ENCODE measurements at places on chromosomes 11 and 22.

DNA sequence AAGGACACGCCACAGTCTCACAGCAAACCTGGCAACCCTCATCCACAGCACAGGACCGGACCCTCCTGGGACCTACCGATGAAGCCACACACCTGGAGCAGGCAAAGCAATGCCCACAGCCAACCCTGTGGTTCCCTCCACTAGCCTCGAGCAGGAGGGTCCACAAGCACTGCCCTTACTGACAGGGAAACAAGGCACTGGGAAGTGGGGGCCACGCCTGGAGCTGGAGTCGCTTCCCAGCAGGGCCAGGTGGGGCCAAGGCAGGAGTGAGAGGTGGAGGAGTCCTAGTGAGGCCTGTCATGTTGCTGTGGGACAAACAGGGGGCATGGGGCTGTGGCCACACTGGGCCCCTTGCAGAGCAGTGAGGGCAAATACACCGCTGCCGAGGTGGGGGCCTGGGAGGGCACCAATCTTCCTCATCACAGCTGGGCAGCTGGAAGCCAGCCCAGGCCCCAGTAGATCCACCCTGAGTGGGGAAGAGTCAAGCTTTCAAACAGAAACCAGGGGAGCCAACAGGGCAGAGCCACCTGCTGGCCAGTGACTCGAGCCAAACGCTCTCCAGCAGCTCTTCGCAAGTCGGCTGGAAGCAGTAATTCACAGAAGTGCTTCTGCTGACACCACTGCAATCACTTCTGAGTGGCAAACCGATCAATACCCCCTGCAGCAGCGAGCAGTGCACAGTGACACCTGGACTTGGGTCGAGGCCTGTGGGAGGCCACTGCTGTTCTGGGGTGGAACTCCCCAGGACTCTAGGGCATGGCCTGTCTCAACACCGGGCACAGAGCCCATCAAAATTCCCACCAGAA, 13.7 kb downstream of the SULT4A1 start:
- no peak for DNase-seq

- DNase-seq: no peak
Observed at GRCh38 chr22:25896592-25896991, 154.6 kb downstream of the MYO18B start.

GRCh38 chr11:34308913-34309585, 48.8 kb downstream of the ABTB2 start:
- DNase-seq: no peak

DNA sequence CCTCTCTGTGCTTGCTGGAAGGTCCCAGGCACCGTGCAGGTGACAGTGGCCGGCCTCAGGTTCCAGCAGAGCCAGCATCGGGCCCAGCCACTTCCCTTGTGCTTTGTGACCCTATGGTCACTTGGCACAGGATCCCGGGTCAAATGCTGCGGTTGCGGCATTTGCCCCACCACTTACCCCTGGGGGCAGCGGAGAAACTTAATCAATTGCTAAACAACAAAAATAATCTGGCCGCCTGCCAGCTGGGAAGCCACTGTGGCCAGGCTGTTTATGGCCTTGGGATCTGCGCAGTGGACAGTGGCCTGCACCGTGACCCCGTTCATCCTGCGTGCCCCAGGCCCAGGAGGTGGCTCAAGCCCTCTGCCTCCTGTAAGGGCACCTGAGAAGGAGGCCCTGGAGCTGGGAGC, 65.0 kb downstream of the LRP5 start:
- no peak for DNase-seq

DNA sequence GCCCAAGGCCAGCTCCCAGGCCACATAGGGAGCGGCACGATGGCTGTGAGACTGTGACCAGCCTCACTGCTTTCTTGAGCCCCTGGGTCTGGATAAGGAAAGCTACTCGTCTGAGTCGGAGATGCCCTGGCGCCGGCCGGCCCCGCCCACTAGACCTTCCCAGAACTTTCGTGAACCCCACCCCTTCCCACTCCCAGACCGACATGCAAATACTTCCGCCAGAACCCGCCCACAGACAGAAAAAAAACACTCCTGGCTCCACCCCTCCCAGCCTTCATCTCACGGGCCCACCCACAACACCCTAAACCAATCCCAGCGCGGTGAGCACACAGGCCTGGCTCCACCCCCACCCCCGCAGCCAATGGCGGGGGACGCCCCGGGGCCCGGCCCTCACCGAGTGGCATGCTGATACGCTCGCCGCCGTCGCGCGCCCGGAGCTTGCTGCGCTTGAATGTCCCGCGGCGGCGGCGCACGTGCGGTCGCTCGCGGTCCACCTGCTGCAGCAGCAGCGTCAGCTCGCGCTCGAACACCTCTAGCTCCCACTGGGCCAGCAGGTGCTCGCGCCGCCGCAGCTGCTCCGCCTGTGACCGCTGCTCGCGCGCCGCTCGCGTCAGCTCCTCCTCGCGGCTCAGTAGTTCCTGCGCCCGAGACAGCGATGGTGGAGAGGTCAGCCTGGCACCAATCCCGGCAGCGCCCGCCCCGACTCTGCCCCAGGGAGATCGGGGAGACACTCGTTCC, 7.0 kb downstream of the MAP3K11 start:
- no peak for DNase-seq

GRCh38 chr22:37141971-37142370, 7.7 kb downstream of the IL2RB start:
- no peak for DNase-seq

- DNase-seq: no peak
Observed at GRCh38 chr11:78428773-78429172, 11.2 kb upstream of the GAB2 start.

DNA sequence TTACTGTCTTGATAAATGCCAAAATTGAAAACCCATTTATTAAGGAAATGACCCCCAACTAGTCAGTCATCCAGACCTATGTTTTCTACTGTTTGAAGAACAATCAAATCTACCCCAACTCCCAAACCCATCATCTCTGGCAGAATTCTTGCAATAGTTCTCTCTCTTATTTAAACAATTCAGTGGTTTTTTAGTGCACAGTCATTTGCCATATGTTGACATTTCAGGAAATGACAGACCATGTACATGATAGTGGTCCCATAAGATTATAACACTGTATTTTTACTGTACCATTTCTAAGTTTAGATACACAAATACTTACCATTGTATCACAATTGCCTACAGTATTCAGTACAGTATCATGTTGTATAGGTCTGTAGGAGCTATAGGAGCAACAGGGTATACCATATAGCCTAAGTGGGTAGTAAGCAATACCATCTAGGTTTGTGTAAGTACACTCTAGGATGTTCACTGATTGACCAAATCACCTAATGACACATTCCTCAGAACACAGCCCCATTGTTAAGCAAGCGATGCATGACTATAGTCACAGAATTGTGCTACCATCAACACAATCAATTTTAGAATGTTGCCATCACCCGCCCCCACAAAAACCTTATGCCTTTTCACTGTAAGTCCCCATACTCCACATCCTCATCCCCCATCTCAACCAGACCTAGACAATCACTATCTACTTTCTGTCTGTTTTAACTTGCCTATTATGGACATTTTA, 41.8 kb downstream of the MMP20 start:
- DNase-seq: no peak

DNA sequence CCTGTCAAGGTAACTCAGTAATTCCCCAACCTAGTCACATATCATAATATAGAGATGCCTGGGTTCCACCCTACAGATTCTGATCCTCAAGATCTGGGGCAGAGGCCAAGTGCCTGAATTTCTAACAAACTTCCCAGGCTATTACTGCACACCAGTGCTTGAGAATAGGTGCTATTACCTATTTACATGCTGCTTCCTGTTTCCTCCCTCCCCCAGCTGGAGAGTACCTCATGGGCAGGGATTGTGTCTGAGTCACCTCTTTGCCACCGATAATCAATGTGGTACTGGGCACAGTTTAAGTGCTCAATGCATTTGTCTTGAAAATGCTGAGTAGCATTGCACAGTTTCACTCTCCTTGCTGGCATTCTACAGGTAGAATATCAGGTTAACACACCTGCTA, 582.2 kb upstream of the CADM1 start:
- no peak for DNase-seq

DNA sequence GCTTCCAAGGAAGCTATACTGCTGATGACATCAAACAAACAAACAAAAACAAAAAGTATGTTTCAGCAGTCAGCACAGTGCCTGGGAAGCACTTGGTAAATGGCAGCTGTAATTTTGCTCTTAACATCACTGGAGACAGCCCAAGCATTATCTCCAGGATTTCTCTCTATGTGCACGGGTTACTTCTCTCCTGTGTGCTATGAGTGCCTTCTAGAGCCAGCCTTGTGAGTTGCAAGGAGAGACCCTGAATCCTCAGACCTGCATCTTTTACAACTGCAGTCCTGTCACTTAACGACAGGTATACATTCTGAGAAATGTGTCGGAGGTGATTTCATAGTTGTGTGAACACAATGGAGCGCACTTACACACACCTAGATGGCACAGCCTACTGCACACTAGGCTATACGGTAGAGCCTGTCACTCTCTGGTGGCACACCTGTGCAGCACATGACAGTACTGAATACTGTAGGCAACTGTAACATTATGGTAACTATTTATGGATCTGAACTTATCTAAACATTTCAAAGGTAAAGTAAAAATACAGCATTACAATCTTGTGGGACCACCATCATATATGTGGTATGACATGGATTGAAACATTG, 662.5 kb upstream of the B3GAT1 start:
- no peak for DNase-seq

- no peak for DNase-seq
Observed at GRCh38 chr11:1299621-1300020, 9.8 kb downstream of the TOLLIP start.

GRCh38 chr22:35226958-35227647, 30.2 kb upstream of the HMGXB4 start:
- no peak for DNase-seq

DNA sequence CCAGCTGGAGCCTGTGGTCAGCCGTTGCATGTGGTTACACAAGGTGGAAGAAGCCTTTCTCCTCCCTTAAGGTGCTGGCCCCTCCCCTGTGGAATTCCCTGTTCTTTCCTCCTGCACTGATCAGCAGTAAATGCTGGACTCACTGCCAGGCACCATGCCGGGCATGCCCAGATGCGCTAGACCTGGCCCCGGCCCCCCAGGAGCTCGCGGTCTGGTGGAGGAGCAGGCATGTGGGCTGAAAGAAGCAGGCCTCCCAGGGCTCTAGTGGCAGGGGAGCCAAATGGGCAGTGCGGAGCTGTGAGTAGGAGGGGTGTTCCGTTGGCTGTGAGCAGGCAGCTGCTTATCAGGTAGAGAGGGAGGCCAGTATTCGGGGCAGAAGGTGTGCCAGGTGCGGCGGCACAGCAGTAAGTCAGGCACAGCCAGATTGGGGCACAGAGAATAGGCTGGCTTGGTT, 10.2 kb downstream of the DGKZ start:
- no peak for DNase-seq

DNA sequence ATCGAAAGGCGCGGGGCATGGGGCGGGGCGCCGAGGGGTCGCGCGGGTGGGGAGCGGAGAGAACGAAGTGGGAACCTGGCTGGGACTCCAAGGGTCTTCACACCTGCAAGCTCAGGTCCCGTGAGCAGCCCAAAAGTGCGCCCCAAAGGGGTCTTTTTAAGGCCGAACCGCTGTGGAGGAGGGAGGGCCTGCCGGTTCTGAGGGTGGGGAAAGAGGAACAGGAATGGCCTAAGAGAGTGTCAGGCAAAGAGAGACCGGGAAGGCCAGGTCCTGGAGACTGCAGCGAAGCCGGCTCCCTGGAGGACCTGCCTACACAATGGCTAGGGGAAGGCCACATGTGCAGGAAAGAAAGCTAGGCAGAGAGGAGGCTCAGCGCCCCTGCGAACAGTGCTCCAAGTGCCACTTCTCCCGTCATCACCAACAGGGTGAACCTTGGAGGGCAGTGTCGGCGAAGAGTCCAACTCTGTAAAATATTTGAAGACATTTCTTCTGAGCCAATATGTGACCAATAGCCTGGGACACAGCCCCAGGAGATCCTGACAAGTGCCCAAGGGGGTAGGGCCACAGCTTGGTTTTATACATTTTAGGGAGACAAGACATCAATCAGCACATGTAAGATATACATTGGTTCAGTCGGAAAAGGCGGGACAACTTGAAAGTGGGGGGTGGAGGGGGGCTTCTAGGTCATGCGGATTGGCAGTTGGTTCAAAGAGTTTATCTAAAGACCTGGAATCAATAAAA, 710 bp upstream of the DGCR2 start:
- no peak for DNase-seq

DNA sequence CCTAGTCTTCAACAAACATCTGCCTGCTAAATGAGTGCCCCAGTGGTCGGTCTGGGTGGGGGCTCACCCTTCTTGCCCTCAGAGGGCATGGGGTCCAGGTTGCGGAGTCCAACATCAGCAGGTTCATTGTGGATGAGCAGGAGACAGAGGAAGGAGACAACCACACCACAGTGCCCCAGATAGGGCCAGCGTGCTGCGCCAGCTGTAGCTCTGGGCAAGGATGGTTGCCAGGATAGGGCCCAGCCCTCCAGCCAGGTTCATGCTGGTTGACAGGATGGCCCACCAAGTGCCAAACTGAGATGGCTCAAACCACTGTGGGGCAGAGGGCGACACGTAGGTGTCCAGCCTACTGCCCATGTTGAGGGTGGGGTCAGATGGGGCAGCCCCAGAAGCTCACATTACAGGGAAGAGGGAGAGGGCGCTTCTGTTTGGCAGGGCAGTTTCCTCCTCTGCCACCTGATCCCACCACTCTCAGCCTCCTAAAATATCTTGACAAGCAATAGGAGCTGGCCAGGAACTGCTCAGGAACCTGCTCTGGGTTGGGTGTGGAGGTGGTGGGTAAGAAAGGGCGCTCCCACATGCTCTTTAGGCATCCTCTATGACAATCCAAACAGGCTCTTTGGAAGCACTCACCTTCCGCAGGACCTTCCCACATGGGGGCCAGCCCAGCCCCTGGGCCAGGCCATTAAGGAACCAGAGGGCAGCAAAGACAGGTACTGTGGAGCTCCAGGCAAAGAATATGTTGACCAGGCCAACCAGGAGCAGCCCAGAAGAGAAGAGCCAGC, 2.9 kb downstream of the SLC37A4 start:
- no peak for DNase-seq

- no peak for DNase-seq
Observed at GRCh38 chr11:30143098-30143705, 87.6 kb upstream of the FSHB start.

DNA sequence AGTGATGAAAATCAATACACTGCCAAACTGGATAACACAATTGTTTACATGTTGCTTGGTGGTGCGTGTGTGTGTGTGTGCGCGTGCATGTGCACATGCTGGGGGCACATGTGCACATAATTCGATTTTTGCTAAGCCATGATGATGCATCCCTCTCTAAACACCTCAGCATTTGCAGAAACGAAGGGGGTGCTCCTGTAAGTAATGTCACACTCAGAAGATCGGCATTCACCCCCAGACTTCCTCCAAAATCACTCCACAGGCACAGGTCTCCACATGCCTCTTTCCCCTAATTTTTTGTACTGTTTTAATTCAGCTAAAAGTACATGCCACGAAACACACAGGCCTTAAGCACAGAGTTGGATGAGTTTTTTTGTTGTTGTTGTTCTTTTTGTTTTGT, 341.5 kb downstream of the SHANK2 start:
- DNase-seq: no peak

DNA sequence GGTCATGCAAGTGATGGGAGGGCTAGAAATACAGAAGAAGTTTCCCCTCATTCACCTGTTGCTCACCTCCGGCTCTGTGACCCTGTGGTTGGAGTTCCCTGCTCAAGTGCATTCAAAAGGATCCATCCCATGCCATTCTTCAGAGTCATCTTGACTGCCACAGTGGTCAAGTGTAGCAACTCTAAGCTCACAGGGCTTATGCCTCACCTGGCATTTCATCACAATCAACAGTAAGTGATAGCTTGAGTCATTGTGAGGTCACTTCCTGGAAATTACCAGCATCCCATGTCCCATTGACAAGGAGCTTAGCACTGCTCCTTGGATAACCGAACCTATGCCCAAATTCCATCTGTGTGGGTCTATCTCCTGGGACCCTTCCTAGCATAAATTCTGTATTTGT, 55.6 kb downstream of the OR4C45 start:
- no peak for DNase-seq

Measured in activated naive CD4-positive, alpha-beta T cell (primary cell).